ENCODE measurements at places on chromosomes 3 and 15.

DNA sequence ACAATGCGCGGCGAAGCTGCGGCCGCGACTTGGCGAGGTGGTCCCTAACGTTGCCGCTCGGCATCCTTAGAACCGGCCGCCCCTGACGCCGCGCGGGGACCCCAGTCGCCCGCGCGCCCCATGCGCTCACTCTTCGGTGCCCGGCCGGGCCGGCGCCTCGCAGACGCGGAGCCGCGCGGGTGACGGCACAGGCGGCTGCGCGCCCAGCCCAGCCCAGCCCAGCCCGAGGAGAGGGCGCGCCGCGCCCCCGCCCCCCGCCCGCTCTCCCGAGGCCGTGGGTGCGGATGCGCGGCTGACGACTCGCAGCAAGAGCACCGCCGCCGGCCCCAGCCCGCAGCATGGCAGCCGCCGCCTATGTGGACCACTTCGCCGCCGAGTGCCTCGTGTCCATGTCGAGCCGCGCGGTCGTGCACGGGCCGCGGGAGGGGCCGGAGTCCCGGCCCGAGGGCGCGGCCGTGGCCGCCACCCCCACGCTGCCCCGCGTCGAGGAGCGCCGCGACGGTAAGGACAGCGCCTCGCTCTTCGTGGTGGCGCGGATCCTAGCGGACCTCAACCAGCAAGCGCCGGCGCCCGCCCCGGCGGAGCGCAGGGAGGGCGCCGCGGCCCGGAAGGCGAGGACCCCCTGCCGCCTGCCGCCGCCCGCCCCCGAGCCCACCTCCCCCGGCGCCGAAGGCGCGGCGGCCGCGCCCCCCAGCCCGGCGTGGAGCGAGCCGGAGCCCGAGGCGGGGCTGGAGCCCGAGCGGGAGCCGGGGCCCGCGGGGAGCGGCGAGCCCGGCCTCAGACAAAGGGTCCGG is 437 bp downstream of the KLF13 start:
- no peak for DNase-seq

GRCh38 chr15:68629519-68630210 is 50.9 kb downstream of the CORO2B start:
- DNase-seq: no peak

- DNase-seq: no peak
Measured at GRCh38 chr3:49769926-49770325, 16.4 kb downstream of the IP6K1 start.

GRCh38 chr3:64011685-64012084 is 11.6 kb downstream of the PSMD6 start:
- DNase-seq: no peak

- DNase-seq: no peak
Measured at GRCh38 chr3:48125013-48125705, 63.1 kb downstream of the CDC25A start.

DNA sequence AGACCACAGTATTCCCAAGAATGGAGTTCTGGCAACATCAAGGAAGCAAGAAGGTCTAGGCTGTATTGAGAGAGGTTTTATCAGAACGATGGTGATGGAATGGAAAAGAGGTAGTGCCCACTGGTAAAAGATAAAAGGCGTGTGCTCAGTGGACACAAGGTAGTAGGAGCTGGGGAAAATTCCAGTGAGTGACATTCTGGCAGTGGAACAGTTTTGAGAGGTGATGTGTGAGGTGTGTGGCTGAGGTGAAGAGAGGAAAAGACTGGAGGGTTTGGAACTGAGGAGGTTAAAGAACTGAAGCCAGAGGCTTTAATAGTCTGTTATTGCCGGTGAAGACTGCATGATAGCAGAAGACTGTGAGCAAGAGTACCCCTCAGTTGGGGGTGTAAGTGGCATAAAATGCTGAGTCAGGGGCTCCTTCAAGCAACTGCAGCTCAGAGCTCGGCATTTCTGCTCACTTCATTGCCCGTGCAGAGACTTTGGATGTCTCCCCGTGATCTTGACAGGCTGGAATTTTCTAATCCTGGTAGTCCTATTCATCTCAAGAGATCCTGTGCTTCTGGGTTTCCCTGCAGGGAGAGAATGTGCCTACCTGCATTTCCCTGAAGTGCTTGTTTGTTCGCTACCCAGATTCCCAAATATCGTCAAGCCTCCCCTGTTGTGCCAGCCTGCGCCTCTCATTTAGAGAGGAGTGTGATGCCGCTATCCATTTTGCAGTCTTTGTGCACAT is 191.0 kb downstream of the SATB1 start:
- no peak for DNase-seq

DNA sequence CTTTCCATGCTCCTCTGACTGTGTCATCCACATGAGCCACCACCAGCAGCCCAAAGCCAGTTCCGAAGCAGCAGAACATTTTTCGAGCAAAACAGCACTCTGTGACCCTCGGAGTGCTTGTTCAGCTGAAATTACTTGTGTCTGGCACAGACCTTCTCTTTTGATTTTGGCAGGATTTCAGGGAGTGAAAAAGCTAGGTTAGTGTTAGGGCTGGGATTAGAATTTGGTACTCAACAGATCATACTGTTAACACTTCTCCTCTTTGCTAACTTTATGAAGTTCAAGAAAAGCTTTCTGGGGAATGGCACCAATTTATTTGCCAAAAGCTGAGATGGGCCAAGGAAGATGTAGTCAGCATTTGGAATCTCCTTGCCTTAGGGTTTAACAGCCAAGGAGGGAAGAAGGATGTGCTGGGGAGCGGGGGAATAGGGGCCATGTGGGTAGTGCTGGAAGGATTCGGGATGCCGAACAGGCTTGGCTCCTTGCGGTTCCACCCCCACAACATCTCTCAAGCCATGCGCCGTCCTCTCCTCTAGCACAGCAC is 55.1 kb upstream of the TRA2B start:
- no peak for DNase-seq

DNA sequence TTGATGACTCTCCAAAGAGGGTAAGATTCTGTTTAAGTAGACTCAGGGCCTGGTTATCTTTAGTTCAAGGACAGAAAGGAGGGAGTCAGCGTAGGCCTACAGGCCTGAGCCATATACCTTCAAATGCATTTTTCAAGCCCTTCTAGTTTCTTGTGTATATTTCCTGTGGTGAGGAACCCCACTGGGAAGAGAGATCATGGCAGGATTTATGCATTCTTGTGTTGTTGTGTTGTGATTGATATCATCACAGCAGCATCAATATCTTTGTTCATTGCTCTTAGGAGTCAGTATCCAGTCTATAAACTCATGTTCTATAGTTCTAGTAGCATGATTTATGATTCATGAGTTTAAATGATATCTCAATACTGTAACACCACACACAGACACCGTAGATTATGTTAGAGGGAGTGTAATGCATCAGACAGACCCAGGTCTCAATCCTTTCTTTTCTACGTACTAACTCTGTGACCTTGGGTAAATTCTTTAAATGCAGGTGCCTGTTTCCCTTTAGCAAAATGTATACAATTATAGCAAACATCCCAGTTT is 427.5 kb downstream of the PDCD6IP start:
- no peak for DNase-seq

DNA sequence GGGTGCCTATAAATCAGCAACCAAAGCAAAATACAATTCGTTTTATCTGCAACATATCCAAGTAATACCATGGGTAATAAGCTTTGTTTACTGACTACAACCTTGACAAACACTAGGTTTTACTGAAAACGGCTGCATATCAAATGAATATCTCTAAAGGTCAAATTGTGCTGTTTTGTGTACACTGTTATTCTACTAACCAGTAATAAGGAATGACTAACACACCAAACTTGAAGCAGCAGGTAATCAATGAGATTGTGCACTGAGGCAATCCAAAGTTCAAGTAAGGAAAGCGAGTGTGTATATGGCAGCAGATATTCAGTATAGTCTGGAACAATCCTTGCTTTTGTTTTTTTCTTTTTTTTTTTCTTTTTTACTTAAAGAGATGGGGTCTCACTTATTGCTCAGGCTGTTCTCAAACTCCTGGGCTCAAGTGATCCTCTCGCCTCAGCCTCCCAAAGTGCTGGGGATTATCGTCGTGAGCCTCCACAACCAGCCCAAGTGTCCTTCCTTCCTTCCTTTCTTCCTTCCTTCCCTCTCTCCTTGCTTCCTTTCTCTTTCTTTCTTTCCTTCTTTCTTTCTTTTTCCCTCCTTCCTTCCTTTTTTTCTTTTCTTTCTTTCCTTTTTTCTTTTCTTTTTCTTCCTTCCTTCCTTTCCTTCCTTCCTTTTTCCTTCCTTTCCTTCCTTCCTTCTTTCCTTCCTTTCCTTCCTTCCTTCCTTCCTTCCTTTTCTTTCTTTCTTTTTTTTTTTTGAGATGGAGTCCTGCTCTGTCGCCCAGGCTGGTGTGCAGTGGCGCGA is 34.9 kb downstream of the AP3S2 start:
- DNase-seq: no peak
